Astrocyte of the hippocampus (primary cell): ENCODE measurements at places on chromosomes 5 and 9.

GRCh38 chr5:175690025-175690424 is 32.2 kb downstream of the HRH2 start:
- DNase-seq = no peak

DNA sequence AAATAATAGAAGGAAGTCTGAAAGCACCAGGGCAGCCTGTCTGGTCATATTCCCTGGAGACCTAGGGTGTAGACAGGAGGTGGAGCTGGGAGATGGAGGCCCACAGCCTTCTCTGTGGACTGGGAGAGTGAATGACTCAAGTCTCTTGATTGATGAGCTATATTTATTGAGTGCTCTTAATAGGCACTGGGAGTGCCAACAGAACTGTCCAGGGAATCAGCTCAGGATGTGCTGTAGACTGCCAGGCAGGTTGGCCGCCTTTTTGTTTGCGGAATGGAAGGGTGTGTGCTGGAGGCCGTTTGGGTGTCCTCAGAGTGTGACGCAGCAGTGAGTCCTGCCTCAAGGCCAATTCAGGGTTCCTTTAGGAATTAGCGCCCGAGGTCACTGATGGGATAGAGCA is 33.4 kb upstream of the POMT1 start:
- no peak for DNase-seq

DNA sequence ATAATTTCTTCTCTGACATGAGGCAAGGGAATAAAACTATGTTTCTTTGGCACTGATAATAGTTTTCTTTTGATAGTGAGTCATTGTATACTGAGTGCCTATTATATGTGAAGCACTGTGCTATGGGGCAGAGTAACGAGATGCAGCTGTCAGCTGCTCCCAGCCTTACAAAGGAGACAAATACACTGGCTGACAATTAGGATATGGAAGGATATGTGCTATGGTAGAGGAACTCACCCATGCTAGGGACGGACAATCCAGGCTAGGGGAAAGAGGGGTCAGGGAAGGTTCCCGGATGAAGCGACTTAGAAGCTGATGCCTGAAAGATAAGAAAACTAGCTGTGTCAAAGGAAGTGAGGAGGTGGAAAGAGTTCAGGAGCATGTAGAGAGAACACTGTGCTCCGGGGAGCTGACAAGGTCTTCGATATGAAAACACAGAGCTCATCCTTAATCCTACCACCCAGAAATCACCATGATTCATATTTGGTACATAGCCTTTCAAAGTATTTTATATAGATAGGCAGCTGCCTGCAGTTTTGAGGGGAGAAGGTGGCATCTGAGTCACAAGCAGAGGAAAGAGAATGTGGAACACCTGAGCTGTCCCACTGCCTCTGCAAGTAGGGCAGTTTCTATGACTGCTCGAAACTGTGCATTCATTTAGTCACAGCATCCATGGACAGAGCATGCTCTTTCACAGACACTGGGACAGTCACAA is 12.1 kb downstream of the BSPRY start:
- peak; percentile 18 for DNase-seq

DNA sequence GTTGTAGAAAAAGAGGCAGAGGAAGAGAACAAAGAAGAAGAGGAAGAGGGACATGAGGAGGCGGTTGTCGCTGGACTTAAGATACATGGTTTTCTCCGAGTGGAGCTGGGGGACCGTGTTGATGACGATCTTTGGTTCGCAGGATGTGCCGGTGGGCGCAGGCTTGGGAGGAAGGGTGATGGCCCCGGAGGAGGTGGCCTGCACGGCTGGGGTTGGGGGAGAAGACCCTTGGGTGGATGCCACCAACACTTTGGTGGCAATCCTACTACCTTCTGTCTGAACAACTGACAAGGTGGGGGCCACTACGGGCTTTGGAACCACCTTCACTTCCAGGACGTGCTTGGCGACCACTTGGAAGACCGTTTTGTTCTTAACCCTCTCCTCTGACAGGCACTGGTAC is 60.7 kb downstream of the SECISBP2 start:
- DNase-seq = no peak

GRCh38 chr5:8577792-8578191 is 708.8 kb downstream of the MTRR start:
- peak; percentile 7 for DNase-seq

DNA sequence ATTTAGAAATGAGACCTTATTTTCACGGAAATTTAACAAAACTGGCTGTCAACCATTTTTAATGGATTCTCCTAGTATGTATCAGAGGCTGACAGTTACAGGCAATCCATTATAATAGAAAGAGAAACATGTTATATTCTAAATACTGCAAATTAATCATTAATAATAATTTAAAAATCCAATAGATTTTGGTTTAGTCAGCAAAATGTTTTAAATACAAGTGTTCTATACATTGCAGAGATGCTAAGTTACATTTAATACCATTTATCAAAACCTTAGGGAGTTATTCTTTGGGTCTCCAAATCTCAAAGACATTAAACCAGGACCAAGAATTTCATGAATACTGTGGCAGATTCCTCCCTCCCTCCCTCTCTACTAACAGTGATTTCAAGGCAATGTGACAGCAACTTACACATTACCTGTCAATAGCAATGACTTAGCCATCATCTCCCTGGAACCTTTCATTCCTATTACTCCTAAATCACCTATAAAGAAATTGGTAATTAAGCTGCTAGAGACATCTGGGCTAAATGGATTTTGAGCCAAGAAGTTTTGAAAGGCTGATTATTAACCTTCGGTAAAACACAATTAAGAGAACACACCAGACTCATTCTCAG is 768.5 kb upstream of the DMAC1 start:
- no peak for DNase-seq

GRCh38 chr5:160174780-160175437 is 54.4 kb upstream of the FABP6 start:
- DNase-seq = no peak

- no peak for DNase-seq
These were observed 287.5 kb downstream of the SMARCA2 start for GRCh38 chr9:2302606-2303005.

DNA sequence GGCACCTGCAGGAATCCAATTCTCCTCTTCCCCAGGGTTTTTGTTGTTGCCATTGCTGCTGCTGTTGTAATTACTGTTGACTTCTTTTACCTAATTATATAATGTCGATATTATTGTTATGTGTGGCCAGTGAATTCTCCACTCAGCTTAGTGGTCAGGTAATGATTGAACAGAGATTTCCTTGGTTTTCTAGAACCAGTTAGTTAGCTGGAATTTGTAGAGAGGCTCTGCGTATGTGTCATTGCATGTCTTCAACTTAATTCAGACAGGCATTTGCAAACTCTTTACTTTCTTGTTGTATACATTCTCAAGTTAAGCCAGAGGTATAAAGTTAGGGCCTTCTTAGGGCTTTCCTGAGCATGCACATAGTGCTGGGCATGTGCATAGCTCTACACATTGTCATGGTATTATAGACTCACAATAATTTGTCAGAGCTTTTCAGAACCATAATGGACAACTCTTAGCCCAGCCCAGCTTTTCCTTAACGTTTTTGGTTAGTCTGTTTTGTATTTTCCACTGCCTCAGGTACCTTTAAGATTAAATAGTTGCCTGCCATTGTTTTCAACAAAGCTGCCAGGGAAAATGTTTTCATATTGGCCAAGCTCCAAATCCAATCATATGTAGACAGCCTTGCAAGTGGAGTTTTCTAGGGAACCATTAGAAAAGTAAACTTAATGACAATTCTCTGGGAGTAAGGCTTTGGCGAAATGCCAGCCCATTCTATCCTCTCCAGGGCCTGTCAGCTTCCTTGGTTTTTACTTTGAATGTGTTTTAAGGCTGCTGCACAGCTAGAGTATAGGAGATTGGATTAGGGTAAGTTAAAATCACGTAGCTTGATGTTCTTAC is 68.1 kb downstream of the UBE2R2 start:
- DNase-seq = peak; percentile 78

DNA sequence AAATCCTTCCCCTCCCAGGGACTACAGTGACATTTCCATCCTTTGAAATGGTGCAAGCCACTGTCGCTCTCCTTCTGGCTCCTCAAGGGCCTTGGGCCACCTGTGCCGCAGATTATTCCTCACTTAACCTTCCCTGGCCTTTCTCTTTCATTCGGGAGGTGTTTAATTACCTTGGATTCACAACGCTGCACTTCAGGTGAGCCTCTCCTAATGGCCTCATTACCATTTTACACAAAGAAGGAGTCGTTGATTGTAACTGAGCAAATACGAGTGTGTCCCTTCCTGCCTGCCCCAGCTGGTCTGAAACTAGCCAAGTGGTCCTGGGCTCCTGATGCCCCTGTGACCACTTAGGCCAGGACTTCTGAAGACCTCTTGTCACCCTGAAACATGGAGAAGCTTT is 205.0 kb downstream of the CRB2 start:
- DNase-seq = no peak

- peak; percentile 62 for DNase-seq
These were observed 193.2 kb downstream of the ADAMTSL1 start for GRCh38 chr9:18666986-18667772.

- no peak for DNase-seq
These were observed 54.7 kb upstream of the SNX2 start for GRCh38 chr5:122719991-122720746.

DNA sequence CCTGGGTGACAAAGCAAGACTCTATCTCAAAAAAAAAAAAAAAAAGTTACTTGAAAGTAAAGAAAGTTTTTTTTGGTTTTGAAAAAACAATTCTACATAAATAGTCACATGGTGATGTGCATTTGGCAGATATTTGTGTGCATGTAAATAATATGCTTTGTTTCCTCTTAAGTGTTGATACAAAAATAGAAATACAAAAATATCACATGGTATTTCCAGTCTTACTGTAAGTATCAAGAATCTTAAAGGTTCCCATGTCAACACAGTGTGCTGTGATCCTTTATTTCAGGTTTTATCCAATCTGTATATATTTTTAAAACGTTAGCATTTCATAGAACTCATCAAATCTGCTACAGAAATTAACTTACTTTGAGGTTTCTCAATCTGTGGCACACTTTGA is 521.9 kb downstream of the TLE4 start:
- DNase-seq = no peak

- no peak for DNase-seq
These were observed 734.5 kb upstream of the ZNF608 start for GRCh38 chr5:125480911-125481310.

- no peak for DNase-seq
These were observed 19.6 kb downstream of the ADAMTSL2 start for GRCh38 chr9:133553973-133554713.

- DNase-seq = no peak
These were observed 96.3 kb upstream of the TMEM161B start for GRCh38 chr5:88364991-88365390.

DNA sequence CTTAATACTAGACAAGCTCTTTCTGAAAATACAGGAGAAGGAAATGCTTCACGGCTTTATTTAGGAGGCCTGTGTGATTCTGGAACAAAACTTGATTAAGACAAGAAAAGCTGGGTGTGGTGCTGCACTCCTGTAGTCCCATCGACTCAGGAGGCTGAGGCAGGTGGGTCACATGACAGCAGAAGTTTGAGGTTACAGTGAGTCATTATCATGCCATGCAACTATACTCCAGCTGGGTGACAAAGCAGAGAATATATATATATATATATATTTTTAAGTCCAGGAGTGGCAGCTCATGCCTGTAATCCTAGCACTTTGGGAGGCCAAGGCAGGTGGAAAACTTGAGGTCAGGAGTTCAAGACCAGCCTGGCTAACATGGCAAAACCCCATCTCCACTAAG is 33.1 kb upstream of the SPIN1 start:
- no peak for DNase-seq

GRCh38 chr5:135241536-135241935 is 157.5 kb downstream of the MACROH2A1 start:
- no peak for DNase-seq
